Astrocyte of the cerebellum (primary cell): ENCODE measurements at places on chromosomes 5 and 9.

DNA sequence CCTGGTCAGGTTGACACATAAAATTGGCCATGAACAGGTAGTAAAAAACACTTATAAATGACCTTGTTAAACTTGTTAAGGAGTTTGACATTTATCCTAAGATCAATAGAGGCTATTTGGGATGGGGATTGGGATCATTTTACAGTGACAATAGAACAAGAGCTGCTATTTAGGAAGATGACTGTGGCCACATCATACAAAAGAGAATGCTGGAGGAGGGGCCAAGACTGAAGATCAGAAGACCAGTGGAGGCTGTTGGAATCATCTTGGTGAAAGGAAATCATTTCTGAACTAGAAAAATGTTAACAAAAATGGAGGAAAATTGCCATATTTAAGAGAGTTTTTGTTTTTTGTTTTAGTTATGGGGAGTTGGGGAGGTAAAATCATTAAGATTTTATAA is 304.8 kb upstream of the TLE4 start:
- no peak for DNase-seq

- DNase-seq: no peak
Observed at GRCh38 chr9:134320126-134320867, 6.0 kb upstream of the RXRA start.

- peak; percentile 31 for DNase-seq
Observed at GRCh38 chr9:122445155-122445749, 32.5 kb downstream of the OR1J1 start.

DNA sequence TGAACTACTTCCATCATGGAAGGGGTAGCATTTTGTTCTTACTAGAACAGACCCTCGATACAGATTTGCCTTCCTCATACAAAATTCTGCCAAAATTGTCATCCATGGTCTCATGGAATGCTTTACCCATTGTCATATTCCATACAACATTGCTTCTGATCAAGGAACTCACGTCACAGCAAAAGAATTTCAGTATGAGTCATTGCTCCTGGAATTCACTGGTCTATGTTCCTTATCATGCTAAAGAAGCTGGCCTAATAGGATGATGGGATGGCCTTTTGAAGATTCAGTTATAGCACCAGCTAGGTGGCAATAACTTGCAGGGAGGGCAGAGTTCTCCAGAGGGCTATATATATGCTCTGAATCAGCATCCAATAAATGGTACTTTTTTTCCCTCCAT is 18.2 kb upstream of the FNIP1 start:
- peak; percentile 47 for DNase-seq

- no peak for DNase-seq
Observed at GRCh38 chr5:126969548-126969947, 60.8 kb downstream of the MARCHF3 start.

GRCh38 chr5:61625681-61626621 is 293.9 kb downstream of the ZSWIM6 start:
- DNase-seq: no peak

DNA sequence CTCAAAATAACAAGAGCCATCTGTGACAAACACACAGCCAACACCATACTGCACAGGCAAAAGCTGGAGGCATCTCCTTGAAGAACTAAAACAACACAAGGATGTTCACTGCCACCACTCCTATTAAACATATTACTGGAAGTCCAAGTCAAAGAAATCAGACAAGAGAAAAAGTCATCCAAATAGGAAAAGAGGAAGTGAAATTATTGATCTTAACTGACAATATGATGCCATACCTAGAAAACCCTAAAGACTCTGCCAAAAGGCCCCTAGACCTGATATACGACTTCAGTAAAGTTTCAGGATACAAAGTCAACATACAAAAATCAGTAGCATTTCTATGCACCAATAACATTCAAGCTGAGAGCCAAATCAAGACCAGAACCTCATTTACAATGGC is 30.0 kb upstream of the MACIR start:
- DNase-seq: no peak

DNA sequence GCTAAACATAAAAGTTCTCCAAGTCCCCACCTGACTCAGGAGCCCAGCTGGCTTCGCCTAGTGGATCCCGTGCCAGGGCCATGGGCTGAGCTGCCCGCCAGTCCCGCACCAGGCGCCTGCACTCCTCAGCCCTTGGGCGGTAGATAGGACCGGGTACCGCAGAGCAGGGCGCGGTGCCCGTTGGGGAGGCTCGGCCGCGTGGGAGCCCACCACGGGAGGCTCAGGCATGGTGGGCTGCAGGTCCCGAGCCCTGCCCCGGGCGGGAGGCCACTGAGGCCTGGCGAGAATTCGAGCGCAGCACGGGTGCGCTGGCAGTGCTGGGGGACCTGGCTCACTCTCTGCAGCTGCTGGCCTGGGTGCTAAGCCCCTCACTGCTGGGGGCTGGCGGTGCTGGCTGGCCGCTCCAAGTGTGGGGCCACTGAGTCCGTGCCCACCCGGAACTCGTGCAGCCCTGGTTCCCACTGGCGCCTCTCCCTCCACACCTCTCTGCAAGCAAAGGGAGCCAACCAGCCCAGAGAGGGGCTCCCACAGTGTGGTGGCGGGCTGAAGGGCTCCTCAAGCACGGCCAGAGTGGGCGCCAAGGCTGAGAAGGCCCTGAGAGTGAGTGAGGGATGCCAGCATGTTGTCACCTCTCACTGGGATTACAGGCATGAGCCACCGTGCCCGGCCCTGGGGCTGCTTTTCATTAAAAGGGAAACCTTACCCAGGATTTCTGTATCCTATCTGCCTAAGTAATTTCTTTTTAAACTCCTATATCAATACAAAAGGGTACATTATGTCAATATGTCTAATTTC is 9.7 kb upstream of the SPZ1 start:
- no peak for DNase-seq

DNA sequence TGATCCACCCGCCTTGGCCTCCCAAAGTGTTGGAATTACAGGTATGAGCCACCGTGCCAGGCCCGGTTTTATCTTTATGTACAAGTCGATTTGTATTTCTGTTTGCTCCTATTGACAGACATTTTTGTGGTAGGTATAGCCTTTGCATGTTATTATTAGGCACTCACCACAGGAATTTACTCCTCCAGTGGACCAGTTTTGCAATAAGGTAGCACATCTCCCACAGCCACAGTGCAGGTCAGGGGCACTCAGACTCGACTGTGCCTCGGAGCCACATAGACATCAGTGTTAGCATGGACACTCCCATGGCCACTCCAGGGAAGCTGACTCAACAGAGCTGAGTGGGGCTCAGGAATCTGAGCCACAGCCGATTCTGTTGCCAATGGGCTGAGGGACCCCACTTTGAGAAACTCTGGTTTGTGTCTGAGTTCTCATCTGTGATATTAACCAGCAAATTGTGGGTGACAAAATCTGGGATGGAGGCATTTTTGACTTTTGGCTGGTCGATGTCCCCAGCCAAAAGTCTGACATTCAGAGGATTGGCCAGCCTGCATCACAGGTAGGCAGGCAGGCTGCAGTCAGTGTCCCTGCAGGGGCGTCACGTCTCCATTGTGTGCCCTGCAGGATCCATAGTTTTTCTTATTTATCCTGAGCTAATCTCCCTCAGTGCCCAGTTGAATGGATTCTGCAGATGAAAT is 15.0 kb upstream of the SHB start:
- no peak for DNase-seq

DNA sequence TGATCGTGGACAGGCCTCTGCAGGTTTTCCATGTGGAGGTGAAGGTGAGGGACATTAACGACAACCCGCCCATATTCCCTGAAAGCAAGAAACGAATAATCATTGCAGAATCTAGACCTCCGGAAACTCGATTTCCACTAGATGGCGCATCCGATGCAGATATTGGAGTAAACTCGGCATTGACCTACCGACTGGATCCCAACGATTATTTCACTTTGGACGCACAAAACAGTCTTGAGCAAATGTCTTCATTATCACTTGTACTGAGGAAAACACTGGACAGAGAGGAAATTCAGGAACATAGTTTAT is 621 bp downstream of the PCDHA13 start:
- DNase-seq: no peak

DNA sequence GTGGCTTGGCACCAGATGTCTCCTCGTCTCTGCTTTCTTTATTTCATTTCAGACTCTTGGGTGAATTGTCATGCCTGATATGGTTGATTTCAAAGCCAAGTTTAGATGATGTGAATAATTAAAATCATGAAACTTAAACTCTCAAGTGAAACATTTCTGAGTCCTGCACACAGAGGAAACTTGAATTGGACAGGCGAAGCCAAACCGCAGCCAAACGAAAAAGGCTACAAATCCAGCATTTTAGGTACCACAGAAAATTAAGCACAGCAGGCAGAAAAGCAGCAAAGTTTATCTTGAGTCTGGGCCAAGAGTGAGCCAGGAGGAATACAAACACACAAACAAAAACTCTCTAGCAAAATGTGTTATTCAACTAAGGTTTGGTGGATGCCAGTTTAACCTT is 659.8 kb upstream of the KLF4 start:
- peak; percentile 73 for DNase-seq

- no peak for DNase-seq
Observed at GRCh38 chr5:147733075-147733474, 49.5 kb downstream of the JAKMIP2 start.

- DNase-seq: no peak
Observed at GRCh38 chr9:127637322-127637847, 25.3 kb downstream of the STXBP1 start.

- DNase-seq: no peak
Observed at GRCh38 chr9:99451112-99451606, 229.1 kb downstream of the SEC61B start.

- no peak for DNase-seq
Observed at GRCh38 chr5:127938746-127939145, 144.8 kb upstream of the SLC12A2 start.

DNA sequence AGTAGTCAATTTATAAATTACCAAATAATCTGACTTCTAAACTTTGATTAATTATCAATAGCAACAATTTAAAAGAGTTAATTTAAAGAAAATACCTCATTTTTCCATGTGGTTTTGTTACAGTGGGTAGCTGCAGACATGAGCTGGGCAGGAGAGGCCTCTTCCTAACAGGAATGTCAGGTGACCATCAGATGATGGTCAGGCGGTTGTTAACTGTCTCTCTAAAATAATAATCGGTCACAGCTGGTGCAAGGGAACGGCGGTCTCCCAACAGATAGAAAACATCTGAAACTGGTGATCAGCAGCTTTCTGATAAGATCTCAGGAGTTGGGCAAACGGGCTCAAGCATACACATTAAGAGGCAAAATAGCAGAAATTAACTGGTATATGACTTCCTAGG is 342.7 kb upstream of the CYLC2 start:
- no peak for DNase-seq

GRCh38 chr5:154756868-154757813 is 2.0 kb downstream of the LARP1 start:
- no peak for DNase-seq

- no peak for DNase-seq
Observed at GRCh38 chr5:133458435-133458834, 153.9 kb downstream of the FSTL4 start.

GRCh38 chr9:78871452-78872331 is 574.8 kb downstream of the PSAT1 start:
- DNase-seq: peak; percentile 90

GRCh38 chr9:121499427-121500164 is at the start of gene GGTA1:
GGTA1 (minus strand) TSS chr9:121499844; CDS start chr9:121467922, 31,922 bp downstream.
- no peak for DNase-seq

DNA sequence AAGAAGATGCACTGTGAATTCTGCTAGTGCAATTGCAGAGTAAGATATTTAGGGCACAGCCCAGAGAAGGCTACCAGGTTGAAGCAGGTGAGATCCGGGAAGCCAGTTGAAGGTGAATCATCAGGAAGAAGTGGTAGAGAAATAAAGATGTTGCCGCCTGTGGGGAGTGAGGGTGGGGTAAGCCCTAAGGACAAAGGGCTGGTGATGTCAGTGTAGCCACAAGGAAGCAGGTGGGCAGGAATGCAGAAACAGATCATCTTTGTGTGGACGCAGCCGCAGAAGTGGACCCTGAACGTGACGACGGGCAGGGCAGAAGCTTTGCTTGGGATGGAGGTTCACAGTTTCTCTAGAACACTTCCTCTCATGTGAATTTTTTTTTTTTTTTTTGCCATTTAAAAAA is 164.2 kb downstream of the ACTL7B start:
- DNase-seq: no peak

DNA sequence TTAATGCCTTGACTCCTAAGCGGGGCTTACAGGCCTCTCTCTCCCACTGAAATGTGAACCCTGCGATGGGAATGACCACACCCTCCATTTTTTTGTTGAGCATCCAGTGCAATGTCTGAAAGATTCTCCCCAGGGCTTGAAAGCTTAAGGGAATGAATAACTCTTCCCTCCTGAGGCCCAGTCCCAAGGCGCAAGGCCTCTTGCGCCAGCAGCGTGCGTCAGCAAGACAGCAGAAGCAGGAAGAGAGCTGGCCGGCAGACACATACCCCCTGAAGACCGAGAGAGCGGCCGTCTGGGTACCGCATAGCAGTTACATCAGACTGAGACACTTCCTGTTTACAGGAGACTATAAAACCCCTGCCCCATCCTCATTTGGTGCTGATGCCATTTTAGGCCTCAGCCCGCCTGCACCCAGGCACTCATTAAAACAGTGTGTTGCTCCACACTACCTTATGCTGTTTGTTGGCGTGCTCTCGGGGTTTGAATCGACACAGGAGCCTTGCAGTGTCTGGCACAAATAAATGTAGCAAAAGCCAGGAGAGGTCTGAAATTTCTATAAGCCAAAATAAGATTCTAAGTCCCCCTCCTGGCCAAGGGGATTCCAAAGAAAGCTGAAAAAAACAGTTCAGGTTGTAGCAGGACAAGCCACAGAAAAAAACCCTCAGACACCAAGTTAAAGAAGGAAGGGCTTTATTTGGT is 62.3 kb downstream of the GDNF start:
- DNase-seq: no peak

DNA sequence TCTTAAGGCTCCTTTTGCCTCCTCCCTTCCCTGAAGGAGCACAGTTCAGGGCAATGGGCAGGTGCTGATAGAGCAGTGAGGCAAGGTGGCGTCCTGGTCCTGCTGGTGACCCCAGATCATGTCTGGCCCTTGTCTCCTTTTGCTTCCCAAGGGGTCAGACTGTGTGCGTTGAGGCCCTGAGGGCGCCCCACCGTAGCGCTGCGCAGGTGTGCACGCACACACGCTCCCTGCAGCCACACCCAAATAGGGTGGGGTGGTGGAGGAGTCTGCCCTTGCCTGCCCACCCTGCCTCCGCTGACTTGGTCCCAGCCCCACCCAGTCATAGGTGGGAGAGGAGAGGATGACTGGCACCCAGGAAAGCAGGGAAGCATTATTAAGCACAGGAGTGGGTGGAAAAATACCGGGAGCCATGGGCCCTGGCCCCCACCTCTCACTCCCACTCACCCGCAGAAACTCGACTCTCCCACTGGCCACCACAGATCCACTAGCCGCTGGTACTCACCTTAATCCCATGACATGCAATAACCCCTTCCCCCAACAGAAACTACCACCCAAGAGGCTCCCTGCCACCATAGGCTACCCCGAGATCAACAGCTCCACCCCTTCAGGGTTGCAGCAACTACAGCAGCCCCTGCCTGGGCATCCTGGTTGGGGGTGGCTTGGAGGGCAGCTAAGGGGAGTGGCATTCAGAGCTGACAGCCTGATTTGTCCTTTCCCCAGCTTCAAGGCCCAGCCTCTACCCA is 16.7 kb downstream of the PDLIM4 start:
- no peak for DNase-seq
